ENCODE measurements at places on chromosomes 5 and 9.

- DNase-seq, result no peak
Observed at GRCh38 chr5:81848362-81848880, 97.5 kb upstream of the SSBP2 start.

GRCh38 chr9:111039231-111039906 is 1.1 kb upstream of the LPAR1 start:
- no peak for DNase-seq

DNA sequence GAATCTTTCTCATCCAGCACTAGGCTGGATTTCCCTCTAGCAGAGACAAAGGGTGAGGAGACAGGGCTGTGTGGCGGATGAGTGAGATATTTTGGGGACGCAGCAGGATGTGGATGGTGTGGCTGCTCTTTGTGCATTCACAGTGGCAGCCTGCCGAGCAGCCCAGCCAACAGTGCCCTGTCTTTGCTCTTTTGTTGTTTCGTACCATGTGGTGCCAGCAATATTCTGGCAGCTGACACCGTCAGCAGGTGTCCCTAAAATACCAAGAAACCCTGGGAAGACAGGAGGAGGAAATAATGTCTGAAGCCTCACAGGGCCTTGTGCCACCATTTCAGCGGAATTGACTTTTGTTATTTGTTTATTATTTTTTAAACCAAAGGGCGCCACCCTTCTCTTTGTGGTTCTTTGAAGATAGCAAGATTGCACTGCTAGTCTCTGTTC is 141.4 kb downstream of the CCDC192 start:
- peak; percentile 66 for DNase-seq

DNA sequence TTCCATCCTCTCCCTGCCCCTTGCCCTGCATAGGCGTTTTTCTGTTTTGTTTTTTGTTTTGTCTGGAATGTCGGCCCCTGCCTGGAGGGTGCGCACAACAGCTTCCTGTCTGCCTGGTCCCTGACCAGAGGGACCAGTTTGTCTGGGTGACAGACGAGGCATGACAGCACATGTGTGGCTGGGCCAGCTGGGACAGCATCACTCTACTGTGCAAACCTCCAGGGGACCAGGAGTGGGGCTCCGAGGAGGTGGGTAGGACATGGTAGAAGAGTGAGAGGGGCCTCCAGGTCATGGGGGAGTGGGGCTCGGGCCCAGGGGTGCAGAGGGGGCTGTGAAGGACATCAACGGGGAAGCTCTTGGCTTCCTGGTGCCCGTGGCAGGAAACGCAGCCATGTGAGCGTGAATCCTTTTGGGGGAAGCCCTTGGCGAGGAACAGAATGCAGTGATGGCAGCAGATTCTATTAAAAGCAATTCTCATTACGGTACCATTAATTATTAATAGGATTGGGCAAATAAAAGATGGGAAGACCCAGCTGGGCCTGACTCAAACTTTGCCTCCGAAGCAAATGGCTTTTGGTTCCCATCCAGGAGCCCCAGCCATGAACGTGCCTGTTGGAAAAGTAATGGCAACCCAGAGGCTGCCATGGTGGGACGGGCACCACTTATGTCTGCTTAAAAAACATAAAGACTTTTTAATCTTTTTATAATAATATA is 184.4 kb upstream of the IER5L start:
- no peak for DNase-seq

DNA sequence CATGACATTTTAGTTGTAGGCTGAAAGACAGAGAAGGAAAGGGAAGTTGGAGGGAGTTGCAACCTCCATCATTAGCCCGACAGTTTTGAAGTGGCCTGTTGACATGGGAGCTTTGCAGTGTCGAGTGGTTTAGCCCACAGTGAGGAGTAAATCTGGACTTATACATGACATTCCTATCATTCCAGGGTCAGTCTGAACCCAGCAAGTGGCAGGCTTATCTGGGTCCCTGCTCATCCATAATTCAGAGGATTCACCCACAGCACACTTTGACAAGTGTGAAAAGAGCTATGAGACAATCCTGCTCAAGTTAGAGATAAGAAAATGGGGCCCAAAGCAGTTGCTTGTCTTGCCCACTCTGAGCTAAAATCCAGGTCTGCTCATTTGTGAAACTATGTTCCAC is 8.4 kb upstream of the TNC start:
- no peak for DNase-seq

DNA sequence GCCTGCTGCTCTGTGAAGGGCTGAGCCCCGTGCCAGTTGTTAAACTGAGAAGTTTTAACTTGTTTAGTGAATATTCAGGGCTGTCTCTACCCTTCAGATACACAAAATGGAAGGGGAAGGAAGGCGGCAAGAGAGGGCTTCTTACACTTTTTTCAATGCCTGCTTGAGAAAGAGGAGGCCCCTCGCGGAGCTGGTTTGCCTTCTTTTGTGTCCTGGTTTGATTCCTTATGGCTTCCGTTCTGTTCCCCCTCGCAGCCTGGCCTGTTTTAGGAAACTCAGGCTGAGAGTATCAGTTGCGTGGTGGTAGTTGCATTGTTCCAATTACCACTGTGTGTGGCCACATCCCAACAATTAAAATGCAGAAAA is 1.0 kb downstream of the FAM53C start:
- DNase-seq, result peak; percentile 58

GRCh38 chr9:68998385-68998784 is 15.5 kb downstream of the PRKACG start:
- DNase-seq, result no peak

GRCh38 chr9:100229561-100229960 is 123.2 kb downstream of the TEX10 start:
- no peak for DNase-seq

DNA sequence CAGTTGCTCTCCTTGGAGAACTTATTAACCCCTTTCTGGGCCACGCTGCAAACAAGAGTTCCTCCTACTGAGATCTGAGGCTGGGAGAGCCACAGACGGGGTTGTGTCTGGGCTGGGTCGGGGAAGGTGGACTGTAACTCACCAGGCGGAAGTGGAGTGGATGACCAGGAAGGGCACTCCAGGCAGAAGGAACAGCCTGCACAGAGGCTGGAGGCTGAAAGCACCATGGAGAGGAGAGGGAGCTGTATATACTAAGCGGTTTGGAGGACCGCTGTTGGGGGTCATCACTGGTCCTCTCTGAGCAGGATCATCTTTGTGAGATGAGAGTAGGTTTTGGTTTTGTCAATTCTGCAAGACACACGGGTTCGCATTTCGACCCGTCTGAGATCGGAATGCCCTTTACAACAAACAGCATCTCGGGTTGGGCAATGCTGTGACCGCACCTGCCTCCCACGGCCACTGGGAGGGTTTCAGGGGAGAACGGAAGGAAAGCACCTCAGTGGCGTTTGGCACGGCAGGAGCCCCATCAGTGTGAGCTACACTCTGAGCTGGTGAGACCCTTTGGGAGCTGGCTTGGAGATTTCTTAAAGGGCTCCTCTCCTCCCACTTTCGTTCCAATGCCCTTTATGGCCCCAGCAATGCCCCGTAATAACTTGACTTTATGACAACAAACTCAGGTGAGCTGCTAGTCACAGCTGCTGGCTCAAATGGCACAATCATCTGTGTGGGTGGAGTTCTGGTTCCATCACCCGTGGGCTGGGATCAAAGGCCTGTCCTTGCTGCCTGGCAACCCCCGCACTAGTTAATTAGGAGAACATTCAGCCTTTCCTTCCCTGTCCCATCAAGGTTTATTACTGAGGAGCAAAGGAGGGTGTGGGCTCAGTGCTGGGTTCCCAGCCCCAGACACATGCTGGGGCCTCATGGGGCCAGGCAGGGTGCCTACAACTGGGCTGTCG is 18.7 kb upstream of the NEURL1B start:
- DNase-seq, result no peak

- DNase-seq, result no peak
Observed at GRCh38 chr9:17829064-17829463, 250.2 kb downstream of the SH3GL2 start.

DNA sequence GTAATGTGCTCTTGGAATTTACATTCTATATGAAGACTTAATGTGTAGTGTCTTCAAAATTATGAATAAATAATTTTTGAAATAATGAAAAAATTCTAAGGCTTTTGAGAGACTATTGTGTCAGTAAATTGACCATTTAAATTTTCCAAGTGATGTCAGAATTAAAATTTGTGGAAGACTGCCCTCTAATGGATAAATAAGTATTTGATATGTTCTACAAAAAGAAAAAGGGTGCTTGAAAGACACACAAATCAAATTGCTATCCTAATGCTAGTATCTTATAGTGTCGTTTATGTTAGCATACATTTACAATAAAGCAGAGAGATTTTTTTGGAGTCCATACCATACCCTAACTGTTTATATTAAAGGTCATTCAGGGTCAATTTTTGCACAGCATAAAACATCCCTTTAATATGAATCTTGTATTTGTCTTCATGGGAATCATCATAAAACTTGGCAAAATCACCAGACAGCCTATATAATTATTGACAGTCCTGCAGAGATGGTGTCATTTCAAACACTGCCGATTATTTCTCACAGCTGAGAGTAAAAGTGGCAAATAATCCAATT is 120.8 kb upstream of the SLC27A6 start:
- DNase-seq, result no peak

- peak; percentile 75 for DNase-seq
Observed at GRCh38 chr5:65926276-65926783, at the start of gene ERBIN. Gene ERBIN, plus strand, starts transcription at chr5:65926575. Its CDS starts 66,144 bp downstream, at chr5:65992719.

- no peak for DNase-seq
Observed at GRCh38 chr5:128329386-128329939, 208.6 kb downstream of the FBN2 start.

GRCh38 chr5:172353271-172353812 is 69.8 kb upstream of the UBTD2 start:
- no peak for DNase-seq

DNA sequence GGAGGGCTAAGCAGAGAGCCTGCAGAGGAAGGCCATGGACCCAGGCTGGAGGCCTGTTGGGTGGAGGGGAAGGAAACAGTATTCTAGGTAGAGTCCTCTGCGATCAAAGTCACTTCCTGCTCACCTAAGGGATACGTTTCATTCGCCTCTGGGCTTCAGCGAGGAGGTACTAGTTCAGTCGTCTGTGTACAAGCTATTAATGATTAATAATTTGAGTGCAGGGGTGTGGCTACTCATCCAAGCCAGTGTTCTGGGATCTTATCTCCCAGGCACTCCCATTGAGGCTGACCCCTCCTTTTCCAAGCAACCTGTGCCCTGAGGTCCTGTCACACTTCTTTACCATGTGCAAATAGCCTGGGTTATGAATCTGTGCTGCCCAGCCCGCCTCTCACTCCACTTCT is 25.2 kb downstream of the RALGPS1 start:
- no peak for DNase-seq

GRCh38 chr5:97644896-97645295 is 461.8 kb upstream of the RIOK2 start:
- DNase-seq, result no peak

GRCh38 chr5:37966291-37966690 is 126.5 kb upstream of the GDNF start:
- no peak for DNase-seq

- no peak for DNase-seq
Observed at GRCh38 chr9:121220996-121221663, 19.5 kb upstream of the RAB14 start.

DNA sequence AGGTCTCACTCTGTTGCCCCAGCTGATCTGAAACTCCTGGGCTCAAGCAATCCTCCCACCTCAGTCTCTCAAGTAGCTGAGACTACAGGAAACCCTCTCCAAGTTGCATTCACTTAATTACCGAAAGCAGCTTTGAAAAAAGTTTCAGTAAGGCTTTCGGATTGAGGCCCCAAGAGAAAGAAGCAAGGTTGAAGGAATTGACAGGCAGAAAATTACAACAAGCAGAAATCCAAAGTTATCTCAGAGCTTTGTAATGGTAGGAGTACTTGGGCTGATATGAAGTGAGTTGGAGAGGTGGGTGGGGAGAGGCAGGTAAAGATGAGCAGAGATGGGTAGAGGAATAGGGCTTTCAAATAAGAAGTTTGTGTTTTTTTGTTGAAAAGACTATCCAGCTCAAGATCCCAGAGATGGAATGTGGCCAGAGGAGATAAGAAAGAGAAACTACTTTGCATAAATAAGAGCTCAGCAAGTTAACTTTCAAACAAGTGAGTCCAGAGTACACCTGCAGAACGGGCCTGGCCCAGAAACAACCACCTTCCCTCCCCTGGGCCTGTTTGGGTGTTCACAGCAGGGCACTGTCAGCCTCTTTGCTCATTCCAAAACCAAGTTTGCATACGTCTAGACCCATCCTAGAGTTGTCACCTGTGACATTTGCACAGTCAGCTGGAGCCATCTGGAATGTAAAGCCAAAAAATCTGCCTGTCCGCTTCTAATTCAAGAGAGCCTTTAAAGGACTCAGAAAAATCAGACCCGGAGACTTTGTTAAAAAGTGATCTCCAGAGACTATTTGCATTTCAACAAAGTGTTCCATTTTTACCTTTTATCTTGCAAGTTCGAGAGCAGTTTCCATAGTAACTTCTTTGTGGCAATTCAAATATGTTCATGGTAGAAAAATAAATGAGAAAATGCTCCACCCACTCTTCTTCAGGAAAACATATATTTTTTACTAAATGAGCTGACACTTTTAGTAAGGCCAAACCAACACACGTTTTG is 2.2 kb upstream of the CLINT1 start:
- no peak for DNase-seq

DNA sequence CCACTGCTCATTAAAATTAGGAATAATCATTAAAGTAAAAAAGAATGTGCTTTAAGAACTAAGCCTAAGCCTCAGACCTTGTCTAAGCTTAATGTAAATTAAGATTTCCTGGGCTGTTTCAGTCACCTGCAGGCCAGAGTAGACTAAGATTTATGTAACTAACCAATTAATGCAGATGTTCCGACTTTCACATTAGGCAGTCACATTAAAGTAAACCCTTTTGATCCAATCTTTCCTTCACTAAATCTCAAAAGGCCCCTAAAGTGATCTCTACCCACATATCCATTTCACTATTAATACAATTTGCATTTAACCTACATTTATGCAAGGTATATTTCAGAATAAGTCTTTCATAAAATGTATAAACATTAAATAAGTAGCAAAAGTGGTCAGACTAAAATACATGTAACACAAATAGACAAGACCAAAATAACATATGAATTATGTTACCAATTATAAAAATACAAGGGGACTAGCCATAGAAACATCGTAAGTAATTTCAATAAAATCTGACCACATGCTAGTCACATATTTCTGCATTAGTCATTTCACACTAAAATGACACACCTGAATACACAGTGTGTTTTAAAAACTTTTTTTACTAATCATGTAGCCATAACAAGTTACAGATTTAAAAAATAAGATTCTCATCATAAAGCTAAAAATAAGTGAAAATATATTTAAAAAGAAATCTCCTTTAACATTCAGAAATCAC is 7.7 kb downstream of the NR3C1 start:
- DNase-seq, result no peak

DNA sequence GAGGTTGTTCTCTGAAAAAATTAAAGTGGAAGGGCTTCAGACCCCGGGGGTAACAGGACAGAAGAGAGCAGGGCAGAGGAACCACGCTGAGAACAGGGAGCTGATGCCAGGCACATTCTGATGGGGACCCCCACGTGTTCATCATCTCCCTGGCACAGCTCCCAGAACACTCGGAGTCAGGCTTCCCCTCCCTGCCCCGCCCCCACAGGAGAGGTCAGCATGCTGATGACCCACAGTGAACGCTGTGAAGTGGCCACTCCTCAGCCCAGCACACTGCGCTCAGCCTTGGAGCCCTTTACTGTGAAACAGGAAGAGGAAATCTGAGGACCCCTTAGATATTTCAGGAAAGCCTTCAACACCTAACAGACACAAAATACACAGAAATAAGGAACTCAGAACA is 16.4 kb downstream of the RETREG1 start:
- DNase-seq, result no peak

Data from SJSA1 (cell line).